H9 (cell line): ENCODE measurements at places on chromosomes 2 and 18. TPM values are rescaled to one million over a fixed set of nuclear protein-coding genes. Genes with fewer than 3 reads are reported as not detected.

Gene MYO3B
- total RNA-seq: 0.63 and 0.86 TPM in 2 replicates

Gene ZNF519
- 21.9 and 24.3 TPM in 2 replicates for total RNA-seq

Gene NAT8
- not detected in 2 replicates for total RNA-seq

Gene GALR1
- 0.02 and 0.07 TPM in 2 replicates for total RNA-seq

Gene FAP
- total RNA-seq: not detected in 2 replicates

Gene CAPN14
- total RNA-seq: 0.07 and 0.09 TPM in 2 replicates

Gene DLX2
- 0.42 TPM in 1 of 2 replicates, not detected in the other for total RNA-seq

Gene EPHA4
- 20.6 and 25.1 TPM in 2 replicates for total RNA-seq

Gene TRIM43
- not detected in 2 replicates for total RNA-seq

Gene ARHGEF4
- 12.5 and 12.6 TPM in 2 replicates for total RNA-seq

Gene TMEM17
- total RNA-seq: 1.3 and 1.5 TPM in 2 replicates

Gene GCKR
- 0.11 and 0.33 TPM in 2 replicates for total RNA-seq

Gene POTEC
- not detected in 2 replicates for total RNA-seq

Gene PTPRN
- total RNA-seq: 6.3 and 6.5 TPM in 2 replicates

Gene APLF
- 3.6 and 3.7 TPM in 2 replicates for total RNA-seq

Gene NPC1
- 24.2 TPM in 2 replicates for total RNA-seq

Gene RIT2
- total RNA-seq: 1.2 and 1.3 TPM in 2 replicates

Gene AKAIN1
- total RNA-seq: not detected in 2 replicates

Gene CXCR4
- 0.79 and 1.0 TPM in 2 replicates for total RNA-seq

Gene TANK
- total RNA-seq: 17.3 and 23.9 TPM in 2 replicates

Gene DYNC2LI1
- total RNA-seq: 8.1 and 8.5 TPM in 2 replicates

Gene GPR45
- total RNA-seq: not detected in 2 replicates

Gene CAVIN2
- total RNA-seq: not detected in 2 replicates

Gene RNF125
- 8.3 and 9.4 TPM in 2 replicates for total RNA-seq

Gene RGPD3
- 0.15 and 0.22 TPM in 2 replicates for total RNA-seq

Gene PROM2
- 3.1 and 4.0 TPM in 2 replicates for total RNA-seq

Gene SERPINB3
- total RNA-seq: 1.7 TPM in 2 replicates

Gene STPG4
- total RNA-seq: 0.13 and 0.42 TPM in 2 replicates

Gene SKOR2
- total RNA-seq: 0.18 and 0.24 TPM in 2 replicates

Gene ALLC
- total RNA-seq: not detected in 2 replicates

Gene SH2D6
- total RNA-seq: 0.61 TPM in 2 replicates

Gene KCNK3
- total RNA-seq: 0.09 TPM in 1 of 2 replicates, not detected in the other

Gene C2orf80
- total RNA-seq: not detected in 2 replicates

Gene NCOA1
- total RNA-seq: 14.0 and 14.8 TPM in 2 replicates

Gene UGT1A4
- total RNA-seq: not detected in 2 replicates

Gene CABLES1
- total RNA-seq: 24.1 and 27.1 TPM in 2 replicates

Gene INHBB
- total RNA-seq: 0.13 TPM in 2 replicates

Gene ANKZF1
- total RNA-seq: 45.9 and 55.4 TPM in 2 replicates

Gene LONRF2
- 2.4 and 2.7 TPM in 2 replicates for total RNA-seq

Gene ICA1L
- 4.5 TPM in 2 replicates for total RNA-seq

Gene SRD5A2
- not detected in 2 replicates for total RNA-seq

Gene GAREM2
- 14.2 and 14.4 TPM in 2 replicates for total RNA-seq

Gene LTBP1
- 27.3 and 28.5 TPM in 2 replicates for total RNA-seq

Gene GPR35
- total RNA-seq: 0.66 and 1.4 TPM in 2 replicates

Gene RHOB
- 10.3 and 10.8 TPM in 2 replicates for total RNA-seq

Gene SLC14A1
- total RNA-seq: not detected in 2 replicates

Gene THAP4
- 70.6 and 71.4 TPM in 2 replicates for total RNA-seq

Gene SLC11A1
- total RNA-seq: 0.04 and 0.11 TPM in 2 replicates

Gene IGFBP2
- total RNA-seq: 363 and 366 TPM in 2 replicates

Gene FKBP1B
- total RNA-seq: 59.7 and 61.6 TPM in 2 replicates
